ENCODE measurements at places on chromosomes 5 and 9. TPM values are rescaled to one million over a fixed set of nuclear protein-coding genes. Genes with fewer than 3 reads are reported as not detected.

Gene THOC3
- 111 TPM for total RNA-seq

- no peaks in the 10 kb centered on the region for H3K4me1 ChIP-seq
- DNase-seq: no peak
- no peaks in the 10 kb centered on the region for H3K36me3 ChIP-seq
- no peaks in the 10 kb centered on the region for H3K27me3 ChIP-seq
Observed at GRCh38 chr5:78747705-78748359, 99.3 kb upstream of the LHFPL2 start.

- no peak overlapping the region for H3K27ac ChIP-seq
- no peaks in the 10 kb centered on the region for H3K36me3 ChIP-seq
- H3K27me3 ChIP-seq: peaks cover 69% of the 10 kb centered on the region
- no peak for DNase-seq
Observed at GRCh38 chr5:170389550-170389892, 354 bp upstream of the KCNMB1 start.

DNA sequence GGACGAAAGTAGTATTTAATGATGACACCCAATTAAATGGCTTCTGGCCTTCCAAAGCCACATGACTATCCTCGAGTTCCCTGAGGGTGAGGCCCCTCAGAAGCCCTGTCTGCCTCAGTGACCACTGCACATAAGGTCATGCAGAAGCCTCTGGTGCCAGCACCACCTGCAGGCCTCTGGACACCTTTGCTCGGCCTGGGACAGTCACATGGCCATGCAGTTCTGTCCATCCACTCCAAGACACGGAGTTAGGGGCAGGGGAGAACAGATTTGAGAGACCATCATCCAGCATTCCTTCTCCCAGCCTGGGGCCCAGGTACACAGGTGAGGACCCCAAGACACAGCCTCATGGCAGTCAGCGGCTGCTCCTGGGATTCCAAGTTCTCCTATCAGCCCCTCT, 145.0 kb downstream of the ROR2 start:
- no peak overlapping the region for H3K4me3 ChIP-seq
- no peaks in the 10 kb centered on the region for H3K36me3 ChIP-seq
- H3K27ac ChIP-seq: no peak overlapping the region
- no peak for DNase-seq
- no peaks in the 10 kb centered on the region for H3K4me1 ChIP-seq
- no peaks in the 10 kb centered on the region for H3K27me3 ChIP-seq

DNA sequence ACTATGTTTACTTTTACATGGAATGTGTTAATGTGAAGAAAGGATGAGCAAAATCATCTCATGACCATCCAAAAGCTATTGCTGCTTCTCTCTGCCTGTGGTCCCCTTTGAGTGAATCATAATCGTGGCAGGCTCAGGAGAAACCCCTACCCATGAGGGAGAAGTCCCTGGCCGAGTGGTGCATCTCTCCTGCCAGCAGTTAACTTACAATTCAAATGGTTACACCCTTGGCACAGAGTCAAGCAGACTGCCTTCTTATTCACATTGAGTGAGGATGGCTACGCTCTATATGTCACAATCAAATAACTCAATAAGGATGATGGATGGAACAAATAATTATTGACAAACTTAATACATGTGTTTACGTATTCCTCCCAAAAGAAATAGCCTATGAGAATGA, 179.1 kb downstream of the FGF1 start:
- H3K27me3 ChIP-seq: no peaks in the 10 kb centered on the region
- no peak overlapping the region for H3K27ac ChIP-seq
- no peaks in the 10 kb centered on the region for H3K36me3 ChIP-seq

GRCh38 chr5:115875447-115875846, 33.7 kb downstream of the AP3S1 start:
- H3K4me1 ChIP-seq: peaks cover 18% of the 10 kb centered on the region
- DNase-seq: no peak
- H3K27ac ChIP-seq: no peak overlapping the region
- H3K4me3 ChIP-seq: no peak overlapping the region
- H3K36me3 ChIP-seq: peaks cover 49% of the 10 kb centered on the region
- H3K27me3 ChIP-seq: no peaks in the 10 kb centered on the region

GRCh38 chr5:177089127-177089526, 2.4 kb downstream of the FGFR4 start:
- no peak overlapping the region for H3K4me3 ChIP-seq
- H3K27ac ChIP-seq: no peak overlapping the region
- H3K36me3 ChIP-seq: peaks cover 3% of the 10 kb centered on the region
- peaks cover 6% of the 10 kb centered on the region for H3K4me1 ChIP-seq

DNA sequence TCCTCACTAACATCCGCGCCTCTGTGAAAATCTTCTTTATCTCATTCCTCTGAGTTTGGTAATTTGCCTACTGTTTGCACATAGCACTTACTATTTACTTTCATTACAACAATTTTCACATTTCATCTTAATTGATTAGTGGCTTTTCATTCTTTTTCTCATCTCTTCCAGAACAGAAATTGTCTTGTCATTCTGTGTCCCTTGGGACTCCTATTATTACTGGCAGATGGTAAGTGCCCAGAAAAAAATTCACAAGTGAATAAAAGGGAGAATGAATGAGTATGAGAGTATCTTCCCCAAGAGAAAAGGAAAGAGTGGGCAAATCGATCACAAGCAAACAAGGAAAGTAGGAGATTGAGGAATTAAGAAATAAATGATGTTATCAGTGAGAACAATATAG, 876.1 kb downstream of the TLE4 start:
- H3K36me3 ChIP-seq: no peaks in the 10 kb centered on the region
- H3K27me3 ChIP-seq: no peaks in the 10 kb centered on the region
- no peak for DNase-seq

GRCh38 chr5:117590944-117591343, 1016.3 kb upstream of the SEMA6A start:
- peak; percentile 15 for DNase-seq
- no peaks in the 10 kb centered on the region for H3K27me3 ChIP-seq
- no peak overlapping the region for H3K4me3 ChIP-seq
- H3K27ac ChIP-seq: no peak overlapping the region
- H3K4me1 ChIP-seq: no peaks in the 10 kb centered on the region

- no peak for DNase-seq
- no peaks in the 10 kb centered on the region for H3K27me3 ChIP-seq
- H3K36me3 ChIP-seq: no peaks in the 10 kb centered on the region
- no peaks in the 10 kb centered on the region for H3K4me1 ChIP-seq
- H3K4me3 ChIP-seq: no peak overlapping the region
- no peak overlapping the region for H3K27ac ChIP-seq
Observed at GRCh38 chr9:100408546-100409175, 18.3 kb upstream of the MSANTD3 start.

GRCh38 chr5:116176121-116176520, 91.3 kb downstream of the COMMD10 start:
- no peak overlapping the region for H3K27ac ChIP-seq
- H3K27me3 ChIP-seq: no peaks in the 10 kb centered on the region
- peak; percentile 23 for DNase-seq
- peaks cover 8% of the 10 kb centered on the region for H3K4me1 ChIP-seq
- peak overlapping the region; percentile 19 for H3K4me3 ChIP-seq

DNA sequence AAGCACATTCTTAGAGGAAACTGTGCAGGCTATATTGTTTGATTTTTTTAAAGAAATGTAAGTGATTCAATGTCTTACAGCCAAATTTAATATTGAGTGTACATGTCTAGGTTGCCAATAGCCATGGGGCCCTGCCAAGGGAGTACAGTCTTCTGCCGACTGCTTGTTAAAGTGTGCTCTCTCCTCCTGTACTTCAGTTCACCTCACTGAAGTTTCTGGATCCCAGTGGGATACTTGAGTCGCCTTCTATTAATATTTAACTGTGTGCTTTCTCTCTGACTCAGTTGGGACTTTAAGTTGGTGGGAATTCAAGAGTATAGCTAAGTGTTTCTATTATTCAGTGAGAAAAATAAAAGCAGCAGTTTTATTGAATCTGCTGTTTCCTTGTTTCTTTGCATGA, 44.5 kb upstream of the C5orf47 start:
- H3K4me1 ChIP-seq: no peaks in the 10 kb centered on the region
- DNase-seq: no peak
- H3K27me3 ChIP-seq: no peaks in the 10 kb centered on the region
- no peak overlapping the region for H3K27ac ChIP-seq
- no peaks in the 10 kb centered on the region for H3K36me3 ChIP-seq

Gene CCL21
- 0.74 TPM for total RNA-seq

Gene TMC1
- 0.57 TPM for total RNA-seq

Measured in HCT116 (cell line).